ENCODE measurements at places on chromosomes 1 and 21. TPM values are rescaled to one million over a fixed set of nuclear protein-coding genes. Genes with fewer than 3 reads are reported as not detected.

GRCh38 chr1:53733975-53734649, 4.9 kb downstream of the GLIS1 start:
- no peak overlapping the region for H3K4me3 ChIP-seq
- DNase-seq: no peak
- H3K27ac ChIP-seq: no peak overlapping the region
- H3K27me3 ChIP-seq: peaks cover 43% of the 10 kb centered on the region
- peaks cover 11% of the 10 kb centered on the region for H3K4me1 ChIP-seq

DNA sequence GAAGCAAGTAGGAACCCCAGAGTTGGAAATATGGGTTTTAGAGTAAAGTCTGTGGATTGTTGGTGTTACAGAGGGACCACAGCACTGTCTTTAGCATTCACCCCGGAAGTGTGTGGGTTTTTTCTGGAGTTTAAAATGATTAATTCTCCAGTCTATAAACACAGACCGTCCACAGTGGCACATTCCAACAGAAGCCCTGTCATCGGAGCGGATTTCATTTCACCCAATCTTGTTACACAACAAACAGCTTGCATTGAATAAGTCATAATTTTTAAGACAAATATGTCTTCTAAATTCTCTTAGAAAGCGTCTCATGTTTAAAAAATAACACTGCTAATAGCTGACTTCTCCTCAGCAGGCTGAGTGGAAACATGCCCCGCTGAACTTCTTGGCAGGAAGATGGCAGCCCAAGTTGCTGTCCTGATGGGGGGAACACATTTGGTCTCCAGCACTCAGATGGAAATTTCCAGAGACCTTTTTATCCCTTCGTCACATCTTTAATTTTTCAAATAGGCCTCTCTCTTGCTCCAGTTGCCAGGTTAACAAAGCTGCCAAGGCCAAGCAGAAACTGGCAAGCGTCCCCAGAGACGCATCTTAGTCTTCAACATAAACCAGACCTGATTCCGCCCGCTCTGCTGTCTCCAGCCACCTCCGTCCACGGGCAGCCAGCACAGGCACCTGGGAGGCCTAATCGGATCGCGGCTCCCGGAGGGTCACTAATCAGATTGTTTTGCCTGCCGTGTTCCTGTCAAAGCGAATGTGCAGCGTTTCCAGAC, 28.8 kb upstream of the SLC19A1 start:
- no peaks in the 10 kb centered on the region for H3K4me1 ChIP-seq
- peaks cover 13% of the 10 kb centered on the region for H3K27me3 ChIP-seq

GRCh38 chr1:68401506-68401905, 48.2 kb downstream of the RPE65 start:
- H3K27me3 ChIP-seq: peaks cover 3% of the 10 kb centered on the region
- H3K4me3 ChIP-seq: no peak overlapping the region
- H3K27ac ChIP-seq: no peak overlapping the region
- H3K36me3 ChIP-seq: no peaks in the 10 kb centered on the region

DNA sequence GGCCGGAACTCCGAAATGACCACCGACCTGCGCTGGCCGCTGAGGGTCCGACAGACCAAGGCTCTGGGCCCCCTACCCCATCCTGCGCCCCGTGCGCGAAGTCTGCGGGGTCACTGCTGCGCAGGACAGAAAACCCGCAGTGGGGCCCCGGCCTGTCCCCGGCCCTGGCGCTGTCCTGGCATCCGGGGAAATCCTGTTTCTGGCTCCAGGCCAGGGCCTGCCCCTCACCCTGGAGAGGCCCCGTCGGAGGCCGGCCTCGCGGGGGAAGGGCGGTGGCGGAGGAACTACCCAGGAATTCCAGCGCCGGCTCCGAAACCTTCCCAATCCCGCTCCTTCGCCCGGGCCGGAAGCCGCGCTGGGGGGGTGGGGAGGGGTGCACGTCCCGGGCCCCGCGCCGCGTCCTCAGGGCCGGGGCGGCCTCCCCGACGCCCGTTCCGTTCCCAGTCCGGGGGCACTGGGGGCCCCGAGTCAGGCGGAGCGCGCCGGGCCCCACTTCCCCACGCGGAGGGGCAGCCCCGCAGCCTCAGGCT, 77.0 kb downstream of the MORN1 start:
- peak overlapping the region; percentile 19 for H3K4me3 ChIP-seq
- no peaks in the 10 kb centered on the region for H3K27me3 ChIP-seq
- no peaks in the 10 kb centered on the region for H3K36me3 ChIP-seq
- DNase-seq: no peak

GRCh38 chr1:97120806-97121205, 399.2 kb downstream of the PTBP2 start:
- H3K27me3 ChIP-seq: no peaks in the 10 kb centered on the region
- no peak overlapping the region for H3K4me3 ChIP-seq
- H3K27ac ChIP-seq: no peak overlapping the region

- no peak for DNase-seq
- no peak overlapping the region for H3K27ac ChIP-seq
- no peak overlapping the region for H3K4me3 ChIP-seq
- H3K4me1 ChIP-seq: no peaks in the 10 kb centered on the region
- peaks cover 11% of the 10 kb centered on the region for H3K27me3 ChIP-seq
These were observed 11.8 kb upstream of the CELSR2 start for GRCh38 chr1:109237512-109237911.

GRCh38 chr1:239547987-239548386, 161.6 kb downstream of the CHRM3 start:
- H3K36me3 ChIP-seq: no peaks in the 10 kb centered on the region
- DNase-seq: no peak
- H3K4me3 ChIP-seq: no peak overlapping the region
- H3K4me1 ChIP-seq: no peaks in the 10 kb centered on the region

- no peaks in the 10 kb centered on the region for H3K36me3 ChIP-seq
- no peaks in the 10 kb centered on the region for H3K27me3 ChIP-seq
- H3K27ac ChIP-seq: no peak overlapping the region
- H3K4me3 ChIP-seq: no peak overlapping the region
- no peaks in the 10 kb centered on the region for H3K4me1 ChIP-seq
These were observed 607.6 kb upstream of the ADGRL4 start for GRCh38 chr1:79614106-79614505.

DNA sequence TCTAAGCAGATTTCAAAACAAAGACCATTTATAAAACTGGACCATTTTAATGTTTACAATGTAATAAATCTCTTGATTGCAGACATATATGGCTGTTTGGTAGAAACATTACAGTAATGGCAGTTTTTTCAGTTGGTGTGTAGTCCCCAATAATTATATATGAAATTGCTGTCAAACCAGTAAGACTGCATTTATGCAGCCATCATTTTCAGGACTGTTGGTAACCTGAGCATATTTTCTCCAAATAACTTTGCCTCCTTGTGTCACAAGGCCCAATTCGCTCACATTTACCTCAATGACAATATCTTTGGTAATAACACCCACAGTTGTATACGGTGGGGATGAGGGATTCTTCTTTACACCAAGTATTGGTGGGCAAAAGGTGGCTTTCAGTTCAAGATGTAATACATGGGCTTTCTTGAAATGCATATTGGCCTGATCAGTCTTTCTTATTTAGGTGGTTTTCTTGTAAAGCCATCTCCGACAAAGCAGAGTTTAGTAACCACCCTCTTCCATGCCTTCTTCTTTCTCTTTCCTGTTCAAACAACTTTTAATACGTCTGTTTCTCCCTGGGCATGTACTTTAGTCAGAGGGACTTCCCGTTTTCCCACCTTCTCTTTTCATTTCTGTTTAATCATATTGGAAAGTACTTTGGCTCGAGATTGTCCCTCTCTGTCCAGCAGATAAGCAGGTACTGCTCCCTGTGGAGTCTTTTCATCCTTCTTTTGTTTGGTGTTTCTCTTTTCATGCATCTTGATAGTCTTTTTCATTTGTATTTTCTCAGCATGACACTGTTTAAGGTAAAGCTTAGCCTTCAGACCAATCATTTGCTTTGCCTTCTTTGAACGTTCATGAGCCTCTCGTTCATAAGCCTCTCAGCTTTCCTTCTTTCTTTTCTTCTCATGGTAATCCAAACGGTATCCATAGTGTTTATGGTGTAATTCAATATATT, 30.4 kb downstream of the ATP2B4 start:
- peaks cover 10% of the 10 kb centered on the region for H3K4me1 ChIP-seq
- H3K4me3 ChIP-seq: no peak overlapping the region
- H3K36me3 ChIP-seq: no peaks in the 10 kb centered on the region
- DNase-seq: no peak
- H3K27me3 ChIP-seq: no peaks in the 10 kb centered on the region

DNA sequence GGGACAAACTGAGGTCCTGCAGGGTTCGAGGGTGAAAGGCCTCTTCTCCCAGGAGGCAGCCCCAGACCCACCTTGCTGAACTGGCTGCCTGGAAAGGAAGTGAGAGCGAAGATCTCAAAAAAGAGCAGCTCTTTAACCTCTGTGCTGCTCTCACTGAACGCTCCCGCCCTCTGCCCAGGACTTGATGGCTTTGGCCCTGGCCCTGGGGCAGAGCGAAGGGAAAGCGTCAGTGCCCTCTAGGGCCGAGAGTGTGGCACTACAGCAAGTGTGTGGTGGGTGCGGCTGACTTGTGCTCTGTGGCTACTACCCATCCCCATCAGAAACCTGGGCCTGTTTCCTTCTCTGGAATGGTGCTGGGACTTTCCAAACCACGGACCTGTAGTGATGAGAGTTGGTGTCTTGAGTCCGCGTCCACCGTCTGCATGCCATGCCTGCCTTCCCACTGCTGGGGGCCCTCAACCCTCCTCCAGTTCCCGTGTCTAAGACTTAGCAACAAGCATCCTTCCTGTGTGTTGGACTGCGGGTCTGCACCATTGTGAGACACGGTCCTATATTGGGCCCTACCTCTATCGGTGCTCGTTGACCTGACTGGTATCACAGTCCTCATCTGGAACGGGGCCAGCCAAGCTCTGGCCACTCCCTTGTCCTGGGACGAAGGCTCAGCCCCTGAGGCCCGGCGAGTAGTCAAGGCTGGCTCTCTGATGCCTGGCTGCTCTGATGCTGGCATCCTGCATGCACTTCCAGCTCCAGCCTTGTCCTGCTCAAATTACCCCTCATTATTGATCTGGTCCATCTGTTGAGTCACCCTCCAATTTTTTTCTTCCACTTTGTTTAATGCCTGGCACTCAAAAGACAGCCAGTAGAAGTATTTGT, 180.3 kb downstream of the DISC1 start:
- H3K27me3 ChIP-seq: no peaks in the 10 kb centered on the region
- no peak overlapping the region for H3K27ac ChIP-seq
- H3K4me1 ChIP-seq: peaks cover 9% of the 10 kb centered on the region
- DNase-seq: peak; percentile 50

DNA sequence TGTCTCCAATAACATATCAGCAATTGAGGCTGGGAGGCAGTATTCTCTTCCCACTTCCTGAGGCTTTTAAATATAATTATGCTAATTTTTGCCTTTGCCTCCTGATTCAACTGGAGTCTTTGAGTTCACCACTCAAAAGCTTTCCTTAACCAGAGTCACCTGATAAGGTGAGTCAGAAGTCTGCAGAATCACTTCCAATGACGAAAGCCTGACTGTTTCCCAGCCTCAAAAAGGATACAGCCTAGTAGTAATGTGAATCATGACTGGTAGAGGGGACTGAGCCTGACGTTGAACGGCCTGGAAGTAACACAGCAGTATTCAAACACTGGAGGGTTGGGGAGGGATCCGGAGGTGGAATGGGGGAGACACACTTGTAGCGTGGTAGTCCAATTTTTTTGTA, 10.4 kb upstream of the MRPL9 start:
- H3K4me1 ChIP-seq: no peaks in the 10 kb centered on the region
- no peak overlapping the region for H3K4me3 ChIP-seq
- no peak for DNase-seq
- no peaks in the 10 kb centered on the region for H3K36me3 ChIP-seq
- H3K27ac ChIP-seq: no peak overlapping the region

- no peak overlapping the region for H3K27ac ChIP-seq
- no peaks in the 10 kb centered on the region for H3K36me3 ChIP-seq
- H3K27me3 ChIP-seq: no peaks in the 10 kb centered on the region
- H3K4me1 ChIP-seq: no peaks in the 10 kb centered on the region
- DNase-seq: no peak
- H3K4me3 ChIP-seq: no peak overlapping the region
These were observed 75.7 kb upstream of the RRP15 start for GRCh38 chr1:218209351-218209861.

DNA sequence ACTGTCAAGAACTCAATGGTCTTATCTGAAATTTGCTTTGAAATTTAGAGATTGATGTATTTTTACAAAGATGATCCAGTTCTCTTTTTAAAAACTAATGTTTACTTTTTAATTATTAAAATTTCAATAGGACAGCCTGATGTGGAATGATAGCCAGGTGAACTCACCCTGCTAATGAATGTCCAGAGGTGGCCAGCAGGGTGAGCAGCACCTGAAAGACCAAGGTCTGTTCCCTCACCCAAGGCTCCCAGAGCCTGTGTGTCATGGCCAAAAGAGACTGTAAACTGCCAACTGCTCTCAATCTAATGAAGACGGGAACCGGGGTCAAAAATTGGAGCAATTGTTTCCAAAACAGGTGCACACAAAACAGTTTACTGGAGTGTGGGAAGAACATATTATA, 340.4 kb downstream of the DISC1 start:
- DNase-seq: no peak
- no peak overlapping the region for H3K4me3 ChIP-seq
- H3K27ac ChIP-seq: no peak overlapping the region

Gene BNIPL
- 0.26 TPM for polyA plus RNA-seq

Gene CSDE1
- 129 TPM for polyA plus RNA-seq

Gene LCE1C
- polyA plus RNA-seq: not detected

Gene HJV
- polyA plus RNA-seq: not detected

Gene C8B
- not detected for polyA plus RNA-seq

Gene TRNP1
- polyA plus RNA-seq: 20.5 TPM

Gene CSF3R
- not detected for polyA plus RNA-seq
